Stimulated activated CD4-positive, alpha-beta T cell treated with anti-CD3 and anti-CD28 coated beads, Interleukin-1b, Interleukin-23, amount 100 ng/mL, for 1 hour (primary cell): ENCODE measurements at places on chromosomes 13 and 19.
A peak's percentile ranks its signal among the peaks of the same experiment; 100 is the strongest.

DNA sequence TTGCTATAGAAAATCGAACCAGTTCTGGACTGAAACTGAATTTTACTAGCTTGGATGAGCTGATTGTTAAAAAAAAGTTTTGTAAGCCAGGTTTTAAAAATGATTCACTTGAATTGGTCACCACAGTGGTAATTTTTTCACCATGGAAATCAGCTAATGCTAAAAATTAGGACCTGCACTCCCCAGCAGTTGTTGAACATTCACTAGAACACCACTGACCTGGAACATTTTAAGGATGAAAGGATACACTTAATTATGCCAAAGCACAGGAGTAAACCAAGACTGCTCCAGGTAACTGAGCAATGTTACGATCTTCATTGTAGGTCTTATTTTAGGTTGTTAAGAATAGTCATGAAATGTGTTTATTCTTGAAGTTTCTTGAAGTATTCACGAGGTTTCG is 1342.6 kb upstream of the SPRY2 start:
- no peak for DNase-seq

GRCh38 chr19:8340341-8341096 is 2.5 kb downstream of the KANK3 start:
- no peak for DNase-seq

- DNase-seq, result no peak
Measured at GRCh38 chr19:15892012-15892411, 5.9 kb downstream of the CYP4F2 start.

GRCh38 chr13:114116734-114117133 is 15.7 kb downstream of the RASA3 start:
- no peak for DNase-seq

DNA sequence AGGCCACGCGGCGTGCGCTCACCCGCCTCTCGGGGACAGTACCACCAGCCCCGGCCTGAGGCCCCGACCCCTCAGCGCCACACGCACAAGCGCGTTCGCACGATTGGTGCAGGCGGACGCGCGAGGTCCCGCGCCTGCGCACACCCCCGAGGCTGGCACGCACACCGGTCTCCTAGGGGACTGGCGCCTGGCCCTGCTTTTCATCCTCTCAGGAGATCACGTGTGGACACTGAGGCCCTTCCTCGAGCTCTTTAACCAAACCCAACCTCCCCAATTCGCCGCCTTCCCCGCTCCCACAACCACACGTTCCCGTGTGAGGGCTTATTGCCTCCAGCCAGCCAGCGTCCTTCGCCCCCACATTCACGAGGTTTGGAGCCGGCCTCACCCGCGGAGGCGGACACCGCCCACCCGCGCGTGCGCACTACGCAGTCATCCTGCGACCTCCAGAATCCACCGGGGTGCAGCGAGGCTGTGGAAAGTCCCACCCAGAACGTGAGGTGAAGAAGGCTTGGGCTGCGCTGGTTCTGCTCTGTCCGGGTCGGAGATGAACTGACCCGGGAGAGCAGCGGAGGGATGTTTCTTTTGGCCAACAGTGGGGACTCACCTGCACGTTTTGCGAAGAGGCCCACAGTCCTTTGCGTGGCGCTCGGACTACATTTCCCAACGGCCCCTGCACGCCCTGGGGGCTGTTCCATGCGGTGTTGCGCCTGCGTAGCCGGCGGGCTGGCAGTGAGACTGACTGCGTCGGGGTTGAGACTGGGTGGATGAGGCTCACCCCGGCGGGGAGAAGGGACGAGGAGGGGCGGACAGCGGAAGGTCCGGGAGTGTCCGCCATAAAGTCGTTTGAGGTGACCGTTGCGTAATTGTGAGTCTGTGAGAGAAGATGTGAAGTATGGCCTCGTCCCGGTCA is 539 bp upstream of the ZNF667 start:
- DNase-seq, result peak; percentile 30
